ENCODE measurements at places on chromosomes 7 and 10. TPM values are rescaled to one million over a fixed set of nuclear protein-coding genes. Genes with fewer than 3 reads are reported as not detected.

The ELAPOR2 gene
- total RNA-seq: 1.1 TPM

The GDI2 gene
- 500 TPM for total RNA-seq

The NEUROD6 gene
- total RNA-seq: not detected

The C10orf120 gene
- not detected for total RNA-seq

The USP54 gene
- total RNA-seq: 10.4 TPM

The SPRN gene
- total RNA-seq: not detected

The DKK1 gene
- 11.9 TPM for total RNA-seq

The TMEM176A gene
- not detected for total RNA-seq

Data from tracheal epithelial cell (primary cell).